GM23338 (cell line): ENCODE measurements at places on chromosomes 4 and X. TPM values are rescaled to one million over a fixed set of nuclear protein-coding genes. Genes with fewer than 3 reads are reported as not detected.

DNA sequence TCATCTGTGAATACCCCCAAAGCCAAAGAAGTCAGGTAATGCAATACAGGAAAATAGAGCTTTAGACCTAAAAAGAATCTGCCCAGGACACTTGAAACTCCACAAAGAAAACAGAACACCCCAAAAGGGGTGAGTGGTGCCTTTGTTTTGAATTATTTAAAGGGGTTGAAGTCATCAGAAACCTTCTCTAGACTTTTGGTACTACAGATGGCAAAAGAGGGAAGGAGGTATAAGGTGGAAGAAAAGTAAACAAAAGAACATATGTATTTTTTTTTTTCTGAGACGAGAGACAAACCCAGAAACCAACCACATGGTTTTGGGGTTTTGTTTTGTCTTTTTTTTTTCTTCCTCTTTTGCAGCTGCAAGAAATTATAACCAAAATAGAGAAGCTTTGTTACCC is 1477.8 kb downstream of the C4orf33 start:
- no peaks in the 10 kb centered on the region for H3K27me3 ChIP-seq
- no peak for DNase-seq

DNA sequence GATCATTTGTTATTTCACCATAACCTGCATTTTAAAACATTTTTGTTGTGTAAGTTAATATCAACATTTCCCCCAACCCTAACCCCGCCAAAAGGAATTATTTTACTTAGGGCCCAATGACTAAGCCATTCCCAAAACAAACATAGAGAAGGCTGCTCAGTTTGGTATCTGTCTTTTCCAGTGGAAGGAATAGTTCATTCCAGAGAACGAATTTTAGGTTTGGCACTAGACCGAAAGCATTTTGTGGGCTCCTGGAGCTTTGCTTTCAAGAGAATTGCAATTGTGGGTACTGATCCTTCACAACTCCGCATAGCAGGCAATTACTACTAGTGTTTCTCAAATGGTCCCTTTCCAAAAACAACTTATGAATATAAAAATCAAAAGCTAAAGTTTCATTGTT is 226.7 kb upstream of the MAD2L1 start:
- no peak for DNase-seq
- H3K4me3 ChIP-seq, result no peak overlapping the region
- no peaks in the 10 kb centered on the region for H3K27me3 ChIP-seq
- H3K4me1 ChIP-seq, result no peaks in the 10 kb centered on the region
- H3K36me3 ChIP-seq, result no peaks in the 10 kb centered on the region
- H3K27ac ChIP-seq, result no peak overlapping the region

GRCh38 chrX:69740317-69740716 is 124.4 kb downstream of the EDA start:
- no peak for DNase-seq
- H3K4me1 ChIP-seq, result no peaks in the 10 kb centered on the region
- no peaks in the 10 kb centered on the region for H3K27me3 ChIP-seq
- H3K36me3 ChIP-seq, result no peaks in the 10 kb centered on the region
- H3K4me3 ChIP-seq, result no peak overlapping the region

GRCh38 chr4:6403400-6403685 is 69.1 kb downstream of the PPP2R2C start:
- no peak overlapping the region for H3K4me3 ChIP-seq
- no peak overlapping the region for H3K27ac ChIP-seq
- no peaks in the 10 kb centered on the region for H3K27me3 ChIP-seq
- H3K36me3 ChIP-seq, result no peaks in the 10 kb centered on the region
- H3K4me1 ChIP-seq, result peaks cover 9% of the 10 kb centered on the region

DNA sequence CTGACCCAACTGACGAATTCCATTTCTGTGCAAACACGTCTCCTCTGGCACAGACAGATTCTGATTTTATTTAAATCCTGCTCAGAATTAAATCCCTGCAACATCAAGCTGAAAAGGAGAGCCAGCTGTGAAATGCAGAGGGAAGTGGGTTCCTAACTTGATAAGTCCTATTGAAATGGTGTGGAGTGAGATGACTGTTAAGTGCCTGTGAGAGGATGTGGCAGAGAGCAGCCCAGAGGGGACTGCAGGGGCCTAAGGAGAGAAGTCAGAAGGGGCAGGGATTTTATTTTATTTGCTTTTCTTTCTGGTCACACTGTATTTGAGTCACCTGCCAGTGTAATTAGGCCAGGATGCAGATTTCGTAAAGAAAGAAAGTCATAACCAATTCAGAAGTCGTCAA is 277.4 kb downstream of the NKX6-1 start:
- H3K27me3 ChIP-seq, result peaks cover 9% of the 10 kb centered on the region; the same call in 1 of the 2 replicates
- DNase-seq, result peak; percentile 36
- no peak overlapping the region for H3K27ac ChIP-seq

DNA sequence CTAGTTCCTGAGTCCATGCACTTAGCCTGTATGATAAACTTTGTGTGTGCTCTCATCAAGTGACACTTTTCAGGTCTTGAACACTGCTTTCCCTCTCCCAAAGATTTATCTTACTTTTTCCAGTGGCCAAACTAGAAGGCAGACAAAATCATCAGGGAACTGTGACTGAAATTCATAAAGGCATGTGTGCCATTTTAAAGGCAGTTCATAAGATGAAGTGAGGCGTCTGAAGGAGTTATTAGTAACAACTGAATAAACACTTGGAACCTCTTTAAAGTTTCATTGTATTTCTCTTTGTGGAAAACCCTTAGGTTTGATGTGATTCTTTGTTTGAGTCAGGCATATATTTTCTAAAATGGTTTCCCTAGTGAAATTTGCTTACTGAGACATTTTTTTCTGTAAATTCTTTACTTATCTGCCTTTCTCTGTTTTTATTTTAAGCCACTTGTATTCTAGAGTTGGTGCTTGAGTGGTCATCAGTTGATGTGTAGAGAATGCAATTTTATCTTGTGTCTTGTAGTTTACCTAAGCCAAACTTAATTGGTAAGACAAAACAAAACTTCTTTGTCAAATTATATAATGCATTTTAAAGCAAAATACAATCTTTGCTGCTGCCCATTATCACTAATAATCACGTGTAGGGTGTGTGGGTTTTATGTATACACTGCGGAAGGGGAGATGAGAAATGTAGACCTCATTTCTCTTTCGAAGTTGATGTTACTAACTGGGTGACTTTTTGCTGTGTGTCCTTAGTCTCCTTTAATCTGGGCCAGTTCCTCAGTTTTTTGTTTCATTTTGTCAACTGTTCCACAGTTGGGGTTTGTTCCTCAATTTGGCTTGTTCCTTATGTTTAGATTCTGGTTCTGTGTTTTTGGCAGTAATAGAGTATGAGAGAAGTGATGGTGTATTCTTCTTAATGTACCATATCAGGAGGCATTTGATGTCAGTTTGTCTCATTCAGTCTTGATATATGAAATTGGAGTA is 56.8 kb downstream of the RBPJ start:
- no peak for DNase-seq
- no peaks in the 10 kb centered on the region for H3K27me3 ChIP-seq
- H3K4me1 ChIP-seq, result peaks cover 48% of the 10 kb centered on the region
- H3K27ac ChIP-seq, result peak overlapping the region; percentile 32
- H3K4me3 ChIP-seq, result no peak overlapping the region

- H3K36me3 ChIP-seq, result no peaks in the 10 kb centered on the region
- H3K4me1 ChIP-seq, result peaks cover 18% of the 10 kb centered on the region
- peak; percentile 78 for DNase-seq
- peaks cover 70% of the 10 kb centered on the region for H3K27me3 ChIP-seq
Measured at GRCh38 chr4:157220371-157220881, at the start of gene GRIA2. TSS of gene GRIA2 (plus strand) at chr4:157220728. CDS start at chr4:157221043, 315 bp downstream.

CLTRN gene
- total RNA-seq, result 1.7 TPM in 2 replicates

RHOXF2 gene
- total RNA-seq, result not detected in 2 replicates
